ENCODE measurements at places on chromosomes 12 and 14. TPM values are rescaled to one million over a fixed set of nuclear protein-coding genes. Genes with fewer than 3 reads are reported as not detected.

DPY19L2 gene
- 0.67 TPM for total RNA-seq

SSTR1 gene
- total RNA-seq, result not detected

TRIM9 gene
- total RNA-seq, result 0.40 TPM

ADAM20 gene
- 0.36 TPM for total RNA-seq

PTPRR gene
- not detected for total RNA-seq

C12orf54 gene
- not detected for total RNA-seq

SMOC1 gene
- total RNA-seq, result not detected

DHRS2 gene
- 2.6 TPM for total RNA-seq

B4GALNT1 gene
- total RNA-seq, result 2.1 TPM

TEX52 gene
- not detected for total RNA-seq

RTN1 gene
- not detected for total RNA-seq

LRP1-AS gene
- not detected for total RNA-seq

CAPZA3 gene
- not detected for total RNA-seq

CCDC197 gene
- total RNA-seq, result 0.69 TPM

TOX4 gene
- 67.5 TPM for total RNA-seq

DEPDC4 gene
- total RNA-seq, result 2.4 TPM

A2M gene
- total RNA-seq, result not detected

CLEC14A gene
- not detected for total RNA-seq

CELA1 gene
- 0.24 TPM for total RNA-seq

PIWIL1 gene
- not detected for total RNA-seq

TSPAN9 gene
- total RNA-seq, result 1.2 TPM

HAL gene
- 0.36 TPM for total RNA-seq

IL22 gene
- 5.4 TPM for total RNA-seq

OXA1L gene
- 131 TPM for total RNA-seq

KRT4 gene
- not detected for total RNA-seq

SYNDIG1L gene
- total RNA-seq, result not detected

SYNE2 gene
- 27.7 TPM for total RNA-seq

STAC3 gene
- 1.9 TPM for total RNA-seq

MDM2 gene
- 136 TPM for total RNA-seq

VEZT gene
- 50.7 TPM for total RNA-seq

IGFBP6 gene
- total RNA-seq, result 4.9 TPM

ART4 gene
- not detected for total RNA-seq

C12orf50 gene
- total RNA-seq, result not detected

VPS33A gene
- 24.6 TPM for total RNA-seq

TAS2R20 gene
- 0.36 TPM for total RNA-seq

RPAP3 gene
- 50.2 TPM for total RNA-seq

FAIM2 gene
- total RNA-seq, result 2.1 TPM

ETFRF1 gene
- total RNA-seq, result 10.1 TPM

GPR65 gene
- 13.7 TPM for total RNA-seq

AKAP3 gene
- 2.9 TPM for total RNA-seq

SLC25A21 gene
- total RNA-seq, result not detected

EMP1 gene
- total RNA-seq, result 57.3 TPM

ESRRB gene
- total RNA-seq, result 0.10 TPM

IFI27 gene
- 3.1 TPM for total RNA-seq

C14orf39 gene
- total RNA-seq, result not detected

FGF23 gene
- not detected for total RNA-seq

ACRBP gene
- total RNA-seq, result 1.2 TPM

C1QL4 gene
- total RNA-seq, result not detected

PDE3A gene
- total RNA-seq, result not detected

KCNK10 gene
- not detected for total RNA-seq

BLOC1S1 gene
- total RNA-seq, result 162 TPM

ADAM21 gene
- total RNA-seq, result 0.15 TPM

MARS1 gene
- total RNA-seq, result 364 TPM

NEUROD4 gene
- total RNA-seq, result not detected

MYF6 gene
- not detected for total RNA-seq

RHOJ gene
- total RNA-seq, result not detected

DTX3 gene
- 15.4 TPM for total RNA-seq

Data from activated CD4-positive, alpha-beta memory T cell treated with anti-CD3 and anti-CD28 coated beads for 36 hours (primary cell).